ENCODE measurements at places on chromosomes 11 and 22.

DNA sequence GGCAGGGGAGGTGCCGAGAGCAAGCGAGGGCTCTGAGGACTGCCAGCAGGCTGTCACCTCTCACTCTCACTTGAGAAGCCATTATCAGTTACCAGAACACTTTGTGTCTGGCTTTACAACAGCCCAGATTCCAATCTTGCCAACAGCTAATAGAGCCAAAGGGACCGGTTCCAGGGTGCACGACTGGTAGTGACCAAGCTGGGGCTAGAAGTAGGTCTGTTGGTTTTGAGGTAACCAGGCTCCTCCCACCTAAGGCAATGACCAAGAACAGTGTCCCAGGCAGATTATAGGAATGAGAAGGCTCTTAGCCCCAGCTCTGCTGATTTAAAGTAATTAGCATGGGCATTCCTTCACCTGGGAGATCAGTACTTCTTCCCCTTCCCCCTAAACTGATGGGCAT lies 7.2 kb upstream of the IL10RA start:
- no peak for DNase-seq

- DNase-seq = peak; percentile 32
These were observed 6.1 kb downstream of the SIPA1 start for GRCh38 chr11:65643971-65644370.

- DNase-seq = no peak
These were observed 27.4 kb downstream of the RPL3 start for GRCh38 chr22:39292031-39292462.

- no peak for DNase-seq
These were observed 87.5 kb upstream of the MTNR1B start for GRCh38 chr11:92881940-92882450.

DNA sequence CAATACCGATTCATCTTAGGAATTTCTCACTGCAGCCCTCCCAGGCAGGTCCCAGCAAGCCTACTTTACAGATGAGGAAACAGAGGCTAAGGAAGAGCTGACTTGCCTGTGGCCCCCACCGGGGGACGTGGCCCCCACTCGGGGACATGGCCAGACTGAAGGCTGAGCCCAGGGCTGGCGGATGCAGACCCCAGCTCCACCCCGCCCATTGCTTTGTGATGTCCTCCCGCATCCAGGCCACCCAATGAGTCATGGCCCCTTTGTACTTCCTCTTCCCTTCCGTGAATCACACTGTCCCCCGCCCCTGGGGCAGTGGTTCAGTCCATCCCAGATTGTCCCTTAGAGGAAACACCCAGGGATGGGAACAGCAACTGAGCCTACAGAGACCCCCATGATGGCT lies 116.0 kb upstream of the ANO1 start:
- DNase-seq = no peak

GRCh38 chr11:68674461-68674860 lies 9.9 kb upstream of the GAL start:
- DNase-seq = no peak

DNA sequence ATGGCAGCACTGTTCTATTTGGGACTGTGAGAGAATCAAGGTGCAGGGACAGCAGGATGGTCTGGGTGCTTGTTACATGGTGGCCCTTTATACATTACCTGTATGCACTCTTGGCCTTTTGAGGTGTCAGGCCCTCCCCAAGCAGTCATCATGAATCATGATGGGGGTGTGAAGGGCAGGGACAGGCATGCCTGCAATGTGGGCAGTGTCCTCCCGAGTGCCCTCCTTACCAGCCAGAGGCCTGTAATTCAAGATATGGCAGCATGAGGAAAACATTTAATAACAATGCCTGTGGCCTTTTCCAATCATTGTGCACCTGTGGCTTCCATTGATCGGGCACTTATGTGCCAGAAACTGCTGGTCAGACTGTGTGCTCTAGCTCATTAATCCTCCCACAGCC lies 25.5 kb upstream of the CYP2D6 start:
- DNase-seq = no peak

DNA sequence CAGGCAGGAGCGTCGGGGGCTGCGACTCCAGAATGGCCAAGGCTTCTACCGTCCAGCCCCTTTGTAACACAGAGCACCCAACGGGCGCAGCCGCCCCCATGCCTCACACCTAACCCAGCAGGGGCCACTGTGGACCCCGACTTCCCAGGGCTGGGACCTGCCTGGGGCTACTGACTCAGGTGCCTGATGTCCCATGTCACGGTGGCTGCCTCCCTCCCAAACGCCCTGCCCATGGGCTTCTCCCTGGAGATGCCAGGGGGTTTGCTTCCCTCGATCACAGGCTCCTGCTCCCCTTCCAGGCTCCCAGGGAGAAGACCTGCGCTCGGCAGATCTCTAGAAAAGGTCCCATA lies 84.0 kb downstream of the MYEOV start:
- no peak for DNase-seq

GRCh38 chr11:113163291-113164030 lies 150.9 kb upstream of the TTC12 start:
- DNase-seq = no peak

- DNase-seq = no peak
These were observed 36.6 kb upstream of the ACAT1 start for GRCh38 chr11:108084811-108085210.

GRCh38 chr11:9720290-9720630 lies 56.4 kb downstream of the SWAP70 start:
- DNase-seq = no peak

DNA sequence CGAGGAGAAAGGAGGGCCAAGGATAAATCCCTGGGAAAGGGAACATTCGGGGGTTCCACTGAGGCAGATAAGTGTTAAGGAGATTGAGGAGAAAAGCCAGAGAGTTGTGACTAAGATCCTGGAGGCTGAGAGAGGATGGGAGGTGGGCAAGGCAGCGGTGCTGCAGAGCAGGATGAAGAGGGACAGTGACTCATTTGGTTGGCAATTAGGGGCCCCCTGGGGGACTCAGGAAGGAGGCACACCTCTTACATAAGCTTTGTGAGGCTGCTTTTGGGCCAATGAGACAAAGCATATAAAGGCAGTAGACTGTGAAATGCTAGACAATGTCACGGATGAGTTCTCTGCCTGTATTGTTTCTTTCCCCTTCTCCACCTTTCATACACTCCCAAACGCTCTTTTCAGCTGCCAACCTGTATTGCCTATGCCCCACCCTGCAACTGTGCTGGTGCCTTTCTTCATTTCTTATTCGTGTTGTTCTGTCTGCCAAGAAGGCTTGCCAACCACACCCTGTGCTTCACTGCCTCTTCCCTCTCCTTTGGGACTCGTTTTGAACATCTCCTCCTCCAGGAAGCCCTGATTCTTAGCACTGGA lies 246.8 kb upstream of the KIRREL3 start:
- no peak for DNase-seq

DNA sequence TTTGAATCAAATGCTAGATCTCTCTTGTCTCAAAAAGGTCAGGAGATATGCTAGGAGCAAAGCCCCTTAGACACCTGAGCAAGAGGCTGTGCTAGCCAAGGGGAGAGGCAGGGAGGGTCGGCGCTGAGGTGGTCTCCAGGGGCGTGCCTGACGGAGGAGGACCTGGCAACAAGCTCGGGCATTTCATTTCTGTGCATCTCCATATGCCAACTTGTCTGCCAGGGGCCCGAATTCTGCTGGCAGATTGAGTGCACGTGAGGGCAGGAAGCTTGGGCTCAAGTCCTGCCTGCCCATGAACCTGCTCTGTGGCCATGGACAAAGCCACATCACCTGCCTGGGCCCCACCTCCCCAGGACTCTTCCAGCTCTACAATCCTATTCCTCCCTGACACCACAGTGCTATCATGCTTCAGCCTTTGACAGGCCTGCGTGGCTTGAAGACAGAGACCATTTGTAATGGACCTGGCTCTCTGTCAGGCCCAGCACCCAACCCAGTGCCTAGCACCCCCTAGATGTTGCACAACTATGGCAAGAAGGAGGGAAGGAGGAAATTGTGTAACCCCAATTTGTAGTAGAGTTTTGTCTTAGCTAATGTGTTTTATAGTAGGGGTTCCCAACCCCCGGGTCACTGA lies 16.3 kb upstream of the VSIG10L2 start:
- DNase-seq = no peak

DNA sequence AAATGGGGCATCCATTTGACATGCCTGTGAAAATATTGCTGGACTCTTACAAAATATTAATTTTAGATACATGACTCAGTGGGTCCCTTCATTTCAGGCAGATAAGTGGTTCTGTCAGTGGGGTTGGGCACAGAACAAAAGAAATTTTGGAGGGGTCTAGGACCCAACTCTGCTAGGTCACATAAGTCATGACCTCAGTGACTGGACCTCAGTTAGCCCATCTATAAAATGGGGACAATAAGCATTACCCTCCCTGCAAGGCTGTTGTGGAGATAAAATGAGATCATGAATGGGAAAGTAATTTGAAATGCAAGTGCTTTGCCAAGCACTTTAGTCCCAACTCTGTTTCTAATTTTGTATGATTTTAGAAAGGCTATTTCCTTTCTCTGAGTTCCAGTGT lies 23.8 kb downstream of the ADORA2A start:
- no peak for DNase-seq

GRCh38 chr11:82927264-82927880 lies 25.8 kb downstream of the DDIAS start:
- DNase-seq = peak; percentile 76

DNA sequence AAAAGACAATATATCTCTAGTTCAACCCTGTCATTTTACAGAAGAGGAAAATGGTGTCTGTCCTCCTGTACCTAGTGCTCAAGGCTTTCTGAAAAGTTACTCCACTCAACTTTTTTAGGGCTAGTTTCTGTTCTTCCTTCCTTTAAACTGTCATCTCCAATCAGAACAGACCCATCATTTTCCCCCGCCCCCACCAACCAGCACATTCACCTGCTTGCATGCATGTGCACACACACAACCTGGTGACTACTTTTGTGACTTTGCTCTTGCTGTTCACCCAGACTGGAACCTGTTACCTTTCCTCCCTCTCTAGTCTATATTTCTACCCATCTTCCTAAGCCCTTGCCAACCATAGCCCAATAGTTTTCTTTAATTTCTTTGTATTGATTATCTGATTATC lies 5.6 kb downstream of the FBXO7 start:
- DNase-seq = no peak

- DNase-seq = no peak
These were observed 26.8 kb downstream of the CTR9 start for GRCh38 chr11:10777806-10778205.

DNA sequence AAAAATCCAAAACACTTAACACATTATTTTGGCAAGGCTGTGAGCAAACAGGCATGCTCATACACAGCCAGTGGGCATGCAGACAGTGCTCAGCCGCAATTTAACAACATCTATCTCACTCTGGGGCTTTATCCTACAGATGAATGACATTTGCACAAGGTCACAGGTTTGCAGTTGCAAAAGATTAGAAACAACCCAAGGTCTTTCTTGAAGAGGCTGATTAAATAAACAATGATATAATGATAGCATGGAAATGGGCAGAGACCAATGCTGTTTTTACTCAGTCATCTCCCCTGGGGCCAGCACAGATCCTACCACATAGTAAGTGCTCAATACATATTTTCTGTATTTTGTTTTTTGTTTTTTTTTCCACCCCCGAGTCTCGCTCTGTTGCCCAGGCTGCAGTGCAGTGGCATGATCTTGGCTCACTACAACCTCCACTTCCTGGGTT lies 9.4 kb downstream of the A4GALT start:
- no peak for DNase-seq

GRCh38 chr11:69229511-69229910 lies 64.4 kb upstream of the MYEOV start:
- no peak for DNase-seq

DNA sequence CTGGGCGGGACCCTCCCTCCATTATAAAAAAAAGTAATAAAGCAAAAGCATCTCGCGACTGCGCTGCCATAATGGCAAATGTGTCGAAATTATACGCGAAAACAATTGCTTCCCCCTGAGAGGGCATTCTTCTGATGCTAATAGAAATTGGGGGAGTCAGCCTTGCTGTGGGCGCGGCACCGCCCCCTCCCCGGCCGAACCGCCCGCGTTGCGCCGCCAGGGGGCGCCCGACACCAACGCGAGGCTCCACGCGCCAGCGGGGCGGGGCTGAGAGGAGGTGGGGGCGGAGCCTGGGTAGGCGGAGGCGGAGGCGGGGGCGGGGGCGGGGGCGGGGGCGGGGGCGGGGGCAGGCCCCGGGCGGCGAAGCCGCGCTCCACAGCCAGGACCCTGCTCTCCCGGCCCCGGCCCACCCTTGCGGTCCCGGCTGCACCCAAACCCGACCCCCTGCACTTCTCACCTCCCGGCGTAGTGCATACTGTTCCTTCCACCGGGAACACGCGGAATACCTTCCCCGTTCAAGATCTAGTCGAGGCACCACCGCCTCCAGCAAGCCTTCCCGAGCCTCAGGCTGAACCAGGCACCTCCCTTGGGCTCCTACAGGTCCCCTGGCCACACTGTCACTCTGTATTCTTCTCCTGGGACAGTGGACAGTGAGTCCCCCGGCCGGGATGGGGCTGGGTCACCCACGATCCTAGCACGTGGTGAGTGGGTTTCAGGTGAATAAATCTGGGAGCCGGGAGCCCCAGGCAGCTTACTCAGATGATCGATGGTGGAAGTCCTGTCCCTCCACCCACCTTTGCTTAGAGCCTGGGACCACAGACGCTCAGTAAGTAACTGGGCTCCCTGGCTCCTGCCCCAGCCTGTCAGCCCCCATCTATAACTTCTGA lies 15.5 kb upstream of the UPK3A start:
- peak; percentile 89 for DNase-seq

GRCh38 chr11:31351168-31351567 lies 18.4 kb downstream of the DCDC1 start:
- no peak for DNase-seq

DNA sequence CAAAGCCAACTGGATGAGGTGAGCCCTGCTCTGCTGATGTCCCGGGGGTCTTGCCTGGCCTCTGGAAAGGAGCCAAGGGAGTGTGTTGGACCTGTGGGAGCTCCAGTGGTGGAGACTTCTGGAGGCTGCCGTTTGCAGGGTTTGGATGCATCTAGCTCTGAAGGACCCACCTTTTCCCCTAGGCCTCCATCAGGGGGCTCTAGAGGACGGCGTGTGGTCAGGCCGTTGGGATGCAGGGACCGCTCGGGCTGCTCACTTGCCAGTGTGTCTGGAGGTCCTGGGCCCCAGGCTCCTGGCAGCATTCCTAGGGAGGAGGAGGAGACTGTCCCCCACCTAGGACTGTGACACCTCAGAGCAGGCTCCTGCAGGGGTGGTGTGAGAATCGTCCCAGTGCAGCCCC lies 58.3 kb downstream of the PRDM11 start:
- DNase-seq = no peak

- no peak for DNase-seq
These were observed 32.2 kb downstream of the P4HA3 start for GRCh38 chr11:74279256-74279655.

DNA sequence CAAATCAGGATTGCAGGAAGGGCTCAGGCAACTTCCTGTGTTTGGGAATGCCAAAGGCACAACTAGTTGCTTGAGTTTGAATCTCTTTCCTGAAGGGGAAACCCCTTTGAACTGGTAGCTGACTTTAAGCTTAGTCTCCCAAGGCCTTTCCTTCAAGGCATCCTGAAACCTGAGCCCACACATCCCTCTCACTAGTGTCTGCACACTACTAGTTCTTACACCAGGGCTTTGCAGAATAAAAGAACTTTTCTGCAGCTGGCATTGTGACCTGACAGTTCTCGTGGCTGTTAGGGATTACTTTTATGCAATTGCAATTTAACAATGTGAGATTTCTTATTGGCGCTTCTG lies 95.4 kb downstream of the EXT2 start:
- no peak for DNase-seq

- no peak for DNase-seq
These were observed 667 bp downstream of the DGCR6L start for GRCh38 chr22:20319041-20319744.
